ENCODE measurements at places on chromosomes 1 and 21.
A peak's percentile ranks its signal among the peaks of the same experiment; 100 is the strongest.

DNA sequence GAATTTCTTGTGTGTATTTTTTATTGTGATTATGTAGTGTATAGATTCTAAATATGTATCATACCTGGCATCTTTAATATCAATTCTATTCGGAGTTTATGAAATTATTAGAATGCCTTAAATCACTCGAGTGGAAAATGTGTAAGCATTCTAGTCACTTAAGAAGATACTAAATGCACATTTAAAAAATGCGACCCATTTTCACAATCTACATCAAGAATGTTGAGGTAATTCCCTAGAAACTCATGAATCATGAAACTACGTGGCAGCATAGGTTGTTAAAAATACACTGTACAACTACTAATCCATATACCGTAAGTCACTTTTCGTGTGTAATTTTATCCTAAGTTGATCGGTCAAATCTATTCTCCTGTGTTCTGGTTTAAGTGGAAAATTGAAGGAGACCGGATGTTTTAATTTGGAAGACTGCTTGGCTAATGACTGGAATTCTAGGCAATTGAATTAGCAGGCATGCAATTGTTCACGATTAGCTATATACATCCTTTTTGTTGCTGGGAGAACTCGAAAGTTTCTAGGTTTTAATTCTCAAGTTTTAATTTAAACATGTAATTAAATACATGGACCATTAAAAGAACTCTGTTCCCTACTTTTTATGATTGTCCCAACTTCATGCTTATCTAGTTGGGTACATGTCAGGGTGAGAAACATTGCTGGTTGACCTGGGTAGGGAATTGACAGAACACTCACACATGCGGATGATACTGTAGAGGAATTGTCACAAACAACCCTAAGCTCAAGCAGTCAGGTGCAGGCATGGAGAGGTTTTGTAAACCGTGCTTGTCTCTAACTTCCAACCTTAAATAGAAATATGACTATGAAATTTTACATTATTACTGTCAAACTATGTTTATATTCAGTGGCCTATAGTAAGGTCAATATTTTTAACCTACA lies 6.6 kb downstream of the ZBTB18 start:
- no peak for DNase-seq

- no peak for DNase-seq
Measured at GRCh38 chr1:182083851-182084486, 22.5 kb upstream of the ZNF648 start.

DNA sequence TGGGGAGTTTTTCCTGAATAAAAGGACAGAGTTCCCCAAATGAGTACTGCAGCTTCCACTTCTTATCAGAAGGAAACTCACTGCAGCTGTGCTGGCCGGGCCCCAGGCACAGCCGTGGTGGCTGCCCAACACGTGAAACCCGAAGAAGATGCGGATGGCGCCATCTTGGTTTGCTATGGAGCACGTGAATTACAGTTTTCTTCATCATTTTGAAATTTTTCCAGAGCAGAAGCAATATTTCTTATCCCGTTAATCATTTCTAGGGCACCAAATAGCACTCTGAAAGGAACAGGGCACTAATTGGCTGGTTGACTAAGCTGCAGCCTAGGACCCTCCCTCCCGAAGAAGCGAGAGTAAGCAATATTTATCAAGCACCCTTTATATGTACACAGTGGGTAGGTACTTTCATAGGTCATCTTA lies 63.2 kb upstream of the EPS8L3 start:
- DNase-seq, result no peak

DNA sequence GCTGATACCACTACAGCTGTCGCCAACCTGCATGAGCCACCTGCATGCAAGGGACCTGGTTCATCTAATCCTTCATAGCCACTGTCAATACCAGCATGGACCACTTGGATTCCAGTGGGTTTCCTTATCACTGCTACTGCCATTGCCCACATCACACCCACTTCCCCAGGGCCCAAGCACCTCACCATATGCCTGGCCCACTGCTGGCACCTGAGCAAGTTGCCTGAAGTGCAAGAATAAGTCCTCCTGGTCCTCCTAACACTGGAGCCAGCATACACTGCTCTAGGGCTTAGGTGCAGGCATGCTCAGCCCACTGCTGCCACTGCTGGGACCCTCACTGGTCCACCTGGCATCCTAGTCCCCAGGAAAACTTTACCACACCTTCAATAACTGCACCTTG lies 1136.8 kb upstream of the ADGRL4 start:
- no peak for DNase-seq

GRCh38 chr1:84912726-84913554 lies 19.9 kb upstream of the LPAR3 start:
- DNase-seq, result no peak

DNA sequence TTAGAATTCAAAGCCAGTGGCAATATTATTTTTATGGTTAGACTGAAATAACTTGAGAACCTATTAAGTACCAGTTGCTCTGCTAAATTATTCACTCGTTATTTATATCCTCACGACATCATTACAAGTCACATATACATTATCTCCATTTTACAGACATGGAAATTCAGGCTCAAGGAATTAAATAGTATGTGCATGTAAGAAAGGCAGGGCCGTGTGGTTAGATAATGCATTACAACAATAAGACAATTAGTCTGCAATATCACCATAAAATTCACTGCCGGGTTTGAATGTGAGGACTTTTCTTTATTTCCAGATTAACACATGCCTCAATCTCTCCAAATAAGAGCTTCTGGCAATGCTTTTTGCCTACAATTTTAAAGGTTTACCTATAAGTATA lies 523.4 kb downstream of the PTBP2 start:
- DNase-seq, result no peak

DNA sequence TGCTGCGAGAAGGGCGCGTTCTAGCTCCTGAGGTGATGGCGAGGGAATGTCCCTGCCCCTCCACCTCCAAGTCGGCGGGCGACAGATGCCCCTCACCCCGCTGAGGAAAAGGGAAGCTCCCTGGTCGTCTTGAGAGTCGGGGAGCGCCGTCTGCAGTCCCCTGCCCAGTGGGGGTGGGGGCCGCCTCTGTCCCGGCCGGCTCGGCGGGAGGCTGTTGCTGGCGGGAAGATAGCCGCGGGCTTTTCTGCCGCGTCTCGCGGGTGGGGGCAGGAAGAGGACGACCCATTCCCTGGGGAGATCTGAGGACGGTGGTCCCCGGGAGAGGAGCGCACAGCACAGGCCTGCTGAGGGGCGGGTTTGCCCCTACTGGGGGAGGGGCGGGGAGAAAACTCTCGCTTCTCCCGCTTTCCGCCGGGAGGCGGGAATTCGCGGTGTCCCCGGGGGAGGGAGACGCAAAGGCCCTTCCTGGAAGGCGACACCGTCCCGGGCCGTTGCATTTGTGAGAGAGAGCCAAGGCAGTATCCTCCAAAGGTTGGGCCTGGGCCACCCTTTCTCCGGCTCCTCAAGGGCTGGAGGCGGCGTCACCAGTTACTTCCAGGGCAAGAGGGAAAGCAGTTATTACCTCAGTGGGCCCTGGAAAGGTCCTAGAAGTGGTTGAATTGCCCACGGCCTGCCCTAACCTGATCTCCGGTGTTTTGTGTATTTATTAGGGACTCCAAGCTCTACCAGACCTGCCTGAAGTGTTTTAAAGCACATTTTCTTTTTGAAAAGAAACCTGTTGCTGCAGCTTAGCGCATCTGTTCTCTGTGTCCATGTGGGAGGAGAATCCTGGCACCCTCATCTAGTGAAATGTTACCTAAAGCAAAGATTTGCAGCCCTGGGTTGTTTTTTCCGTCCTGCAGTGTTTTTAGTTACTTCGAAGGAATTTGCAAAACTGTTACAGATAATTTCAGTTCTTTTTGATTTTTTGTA lies 648 bp downstream of the S100PBP start:
- peak; percentile 20 for DNase-seq

DNA sequence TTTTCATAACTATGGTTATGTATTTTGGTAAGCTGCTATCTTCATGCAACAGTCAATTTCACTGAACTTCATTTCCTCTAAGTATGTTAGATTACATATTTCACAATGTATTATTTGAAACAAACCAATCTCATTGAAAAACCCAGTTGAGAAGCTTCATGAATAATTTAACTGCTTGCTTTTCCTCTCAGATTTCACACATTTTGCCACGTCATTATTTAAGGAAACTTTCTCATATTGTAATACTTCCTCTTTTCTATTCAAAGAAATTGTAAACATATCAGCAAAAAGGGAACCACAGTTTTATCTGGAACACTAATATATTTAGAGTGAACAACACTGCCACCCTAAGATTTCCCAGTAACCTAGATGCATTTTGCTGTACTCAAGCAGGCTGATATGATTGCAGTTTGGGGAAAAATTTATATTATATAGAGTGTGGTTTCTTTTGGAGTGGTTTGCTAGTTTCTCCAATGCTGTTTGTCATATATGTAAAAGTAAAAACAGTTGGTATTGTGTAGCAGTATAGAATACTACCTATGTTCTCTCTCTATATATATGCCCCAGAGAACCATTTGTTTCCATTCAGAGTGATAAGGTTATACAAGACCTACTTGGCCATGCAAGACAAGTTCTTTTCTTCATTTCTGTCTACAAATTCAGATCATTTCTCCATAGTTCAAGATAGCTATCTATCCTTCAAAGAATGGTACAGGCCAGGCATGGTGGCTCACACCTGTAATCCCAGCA lies 28.4 kb upstream of the AHCTF1 start:
- DNase-seq, result no peak

DNA sequence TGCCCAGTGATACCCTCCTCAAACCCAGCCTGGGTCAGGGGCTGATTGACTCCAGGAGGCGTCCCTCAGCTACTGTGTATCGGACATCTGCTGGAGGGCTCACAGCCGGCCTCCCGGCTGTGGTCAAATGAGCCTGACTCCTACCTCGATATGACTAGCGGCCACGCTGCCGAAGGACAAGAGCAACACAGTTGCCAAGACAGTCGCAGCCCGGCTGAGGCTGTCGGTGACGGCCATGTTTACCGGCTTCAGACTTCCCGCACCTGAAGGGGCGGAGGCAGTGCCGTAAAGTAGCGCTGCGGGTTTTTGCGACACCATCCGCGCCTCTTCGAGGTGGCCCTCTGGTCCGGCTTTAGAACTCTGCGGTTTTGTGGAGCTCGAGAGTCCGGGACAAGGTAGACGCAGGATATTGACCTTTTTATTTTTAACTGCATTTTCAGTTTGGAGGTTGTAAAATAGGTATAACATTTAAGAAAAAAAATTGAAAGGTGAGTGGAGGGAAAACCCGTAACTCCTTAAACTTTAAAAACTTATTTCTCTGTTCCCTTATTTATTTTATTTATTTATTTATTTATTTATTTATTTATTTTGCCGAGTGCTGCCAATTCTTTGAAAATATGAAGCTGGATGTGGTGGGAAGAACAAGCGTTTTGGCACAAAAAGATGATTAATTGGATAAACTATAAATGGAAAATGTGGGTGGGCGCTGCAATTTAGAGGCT lies at the start of gene PIGK:
PIGK (minus strand) TSS at position 265 of the 722 bp plus-strand sequence; CDS start at position 237, 28 bp downstream.
- peak; percentile 84 for DNase-seq

DNA sequence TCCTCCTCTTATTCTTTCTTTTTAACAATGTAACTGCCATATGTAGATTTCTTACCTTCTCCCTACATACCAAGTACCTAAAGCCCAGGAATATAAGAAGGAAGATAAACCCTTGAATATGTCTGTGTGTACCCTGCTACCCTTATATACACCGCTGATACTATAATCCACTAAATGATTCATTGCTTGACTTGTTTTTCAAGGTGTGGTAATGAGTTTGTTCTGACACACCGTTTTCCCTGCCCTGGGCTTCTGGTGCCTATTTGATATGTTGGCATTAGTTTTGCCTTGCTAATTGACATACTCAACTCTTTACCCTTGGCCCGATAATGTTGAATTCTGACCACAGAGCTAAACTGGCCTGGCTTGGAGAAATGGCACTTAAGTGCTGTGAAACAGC lies 64.3 kb downstream of the IL23R start:
- no peak for DNase-seq

DNA sequence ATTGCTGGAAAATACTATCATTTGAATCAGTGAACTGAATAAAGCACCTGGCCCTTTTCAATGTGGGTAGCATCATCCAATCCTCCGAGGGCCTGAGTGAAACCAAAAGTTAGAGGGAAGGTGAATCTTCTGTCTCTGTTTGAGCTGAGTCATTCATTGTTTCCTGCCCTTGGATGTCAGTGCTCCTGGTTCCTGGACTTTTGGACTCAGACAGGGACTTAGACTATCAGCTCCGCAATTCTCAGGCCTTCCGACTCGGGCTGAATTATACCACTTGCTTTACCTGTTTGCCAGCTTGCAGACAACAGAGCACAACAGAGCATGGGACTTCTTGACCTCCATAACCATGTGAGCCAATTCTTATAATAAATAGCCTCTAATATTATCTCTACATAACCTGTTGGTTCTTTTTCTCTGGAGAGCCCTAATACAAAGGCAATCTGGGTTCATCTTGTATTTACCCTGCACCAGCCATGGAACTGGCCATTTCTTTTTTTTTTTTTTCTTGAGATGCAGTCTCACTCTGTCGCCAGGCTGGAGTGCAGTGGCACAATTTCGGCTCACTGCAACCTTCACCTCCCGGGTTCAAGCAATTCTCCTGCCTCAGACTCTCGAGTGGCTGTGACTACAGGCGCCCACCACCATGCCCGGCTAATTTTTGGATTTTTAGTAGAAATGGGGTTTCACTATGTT lies 19.2 kb upstream of the VASH2 start:
- DNase-seq, result no peak

DNA sequence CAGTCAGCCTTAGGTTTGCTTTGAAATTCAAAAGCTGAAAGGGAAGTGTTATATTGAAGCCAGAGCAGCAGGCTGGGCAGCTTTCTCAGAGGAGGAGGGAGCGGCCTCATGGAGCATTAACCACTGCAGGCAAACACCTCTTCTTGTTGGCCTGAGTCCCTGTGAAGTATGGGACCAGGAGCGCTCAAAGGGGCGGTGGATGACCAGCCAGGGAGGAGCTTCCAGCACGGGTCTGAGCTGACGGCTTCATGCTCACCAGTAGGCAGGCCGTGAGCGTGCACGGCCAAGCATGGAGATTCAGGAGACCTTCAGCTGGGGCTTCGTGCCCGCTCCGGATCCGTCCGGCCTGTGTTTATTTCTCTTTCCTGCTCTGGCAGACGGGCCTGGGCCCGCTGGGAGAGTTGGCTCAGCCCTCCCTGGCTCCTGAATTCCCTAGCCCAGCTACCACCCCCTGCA lies 245.2 kb downstream of the TRABD2B start:
- no peak for DNase-seq

GRCh38 chr1:233389169-233389568 lies 61.6 kb downstream of the MAP3K21 start:
- no peak for DNase-seq

DNA sequence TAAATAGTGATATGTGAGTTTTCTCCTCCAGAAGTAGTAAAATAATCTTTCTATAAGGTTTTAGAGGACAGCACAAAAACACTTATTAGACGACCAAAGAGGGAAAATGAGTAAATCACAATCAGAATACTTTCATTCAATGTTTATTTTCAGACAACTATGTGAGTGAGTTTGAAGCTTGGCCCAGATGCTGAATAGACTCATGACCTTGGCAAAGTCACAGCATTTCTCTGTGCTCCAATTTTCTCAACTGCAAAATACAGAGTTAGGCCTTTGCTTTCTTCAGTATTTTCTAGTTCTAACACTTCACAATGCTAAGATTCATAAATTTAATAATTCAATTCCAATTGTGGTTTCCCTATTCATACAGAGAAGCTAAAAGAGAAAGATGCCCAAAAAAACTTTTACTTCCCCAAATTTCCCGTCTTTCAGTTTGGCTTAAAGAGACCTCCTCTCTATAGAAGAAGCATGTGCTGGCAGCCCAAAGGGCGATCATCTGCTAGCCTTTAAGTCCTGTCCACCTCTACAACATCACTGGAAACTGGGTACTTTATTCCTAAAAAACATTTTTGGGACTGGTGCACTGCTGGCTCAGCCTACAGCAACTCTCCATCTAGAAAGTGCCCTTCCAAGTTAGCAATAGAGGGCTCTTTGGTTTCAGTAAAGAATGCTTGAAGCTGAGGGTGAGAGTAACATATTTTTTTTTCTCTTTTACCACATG lies 116.8 kb upstream of the GORAB start:
- DNase-seq, result no peak

All from central memory CD4-positive, alpha-beta T cell (primary cell).